ENCODE measurements at places on chromosomes 1 and 21.

DNA sequence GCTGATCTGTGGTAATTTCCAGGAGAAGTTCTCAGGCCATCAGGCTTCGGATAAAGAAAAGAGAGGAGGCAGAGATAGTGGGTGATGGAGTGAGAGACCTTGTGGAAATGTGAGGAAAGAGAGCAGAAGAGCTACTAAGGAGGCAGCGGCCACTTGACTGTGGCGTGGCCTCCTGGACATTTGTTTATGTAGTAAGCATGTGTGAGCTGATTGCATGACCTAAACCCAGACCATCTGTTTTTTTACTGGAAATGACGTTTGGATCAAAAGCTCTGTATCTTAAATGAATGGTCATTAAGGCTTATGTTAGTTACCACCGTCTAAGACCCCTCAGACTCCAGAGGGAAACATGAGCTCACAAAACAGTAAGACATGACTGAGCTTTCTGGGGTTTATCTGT is 13.6 kb downstream of the ATP1B1 start:
- no peak for DNase-seq

- no peak for DNase-seq
These were observed 4.4 kb upstream of the ACOT7 start for GRCh38 chr1:6397844-6398441.

GRCh38 chr1:212873518-212873917 is 15.4 kb downstream of the FLVCR1 start:
- DNase-seq, result no peak

GRCh38 chr1:30417701-30418046 is 305.7 kb downstream of the MATN1 start:
- no peak for DNase-seq

DNA sequence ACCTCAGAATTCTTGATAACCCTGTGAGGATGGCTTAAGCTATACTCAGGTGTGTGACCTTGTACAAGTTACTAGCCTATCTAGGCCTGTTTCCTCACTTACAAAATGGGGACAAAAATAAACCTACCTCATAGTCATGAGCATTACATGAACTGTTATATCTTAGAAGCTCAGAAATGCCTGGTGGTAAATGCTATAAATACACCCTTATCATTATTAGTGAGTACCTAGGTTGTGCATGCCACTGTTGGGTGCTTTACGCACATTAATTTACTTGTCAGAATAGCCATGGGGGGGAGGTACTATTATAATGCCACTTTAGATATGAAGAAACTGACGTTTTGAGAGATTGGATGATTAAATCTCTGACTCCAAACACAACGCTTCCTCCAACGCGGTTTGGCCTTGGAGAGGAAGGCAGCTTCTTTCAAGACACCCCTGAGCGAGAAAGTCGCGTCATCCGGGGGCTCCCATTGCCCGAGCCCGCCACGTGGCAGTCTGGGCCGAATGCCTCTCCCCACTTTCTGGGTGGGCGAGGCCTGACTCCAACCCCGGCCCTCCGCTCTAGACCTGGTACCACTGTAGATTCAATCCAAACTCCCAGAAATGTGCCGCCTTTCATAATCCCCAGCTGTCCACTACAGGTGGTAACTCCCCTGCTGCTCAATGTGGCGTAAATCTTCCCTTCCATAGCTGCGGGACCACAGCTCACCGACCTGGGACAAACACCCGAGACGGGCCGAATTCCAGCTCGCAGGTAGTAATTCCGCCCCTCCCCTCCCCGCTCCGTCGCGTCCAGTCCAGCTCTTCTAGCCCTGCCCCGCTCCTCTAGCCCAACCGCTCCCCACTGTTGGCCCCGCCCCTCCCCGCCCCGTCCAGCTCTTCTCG is 771 bp upstream of the RAD54L start:
- DNase-seq, result peak; percentile 14

DNA sequence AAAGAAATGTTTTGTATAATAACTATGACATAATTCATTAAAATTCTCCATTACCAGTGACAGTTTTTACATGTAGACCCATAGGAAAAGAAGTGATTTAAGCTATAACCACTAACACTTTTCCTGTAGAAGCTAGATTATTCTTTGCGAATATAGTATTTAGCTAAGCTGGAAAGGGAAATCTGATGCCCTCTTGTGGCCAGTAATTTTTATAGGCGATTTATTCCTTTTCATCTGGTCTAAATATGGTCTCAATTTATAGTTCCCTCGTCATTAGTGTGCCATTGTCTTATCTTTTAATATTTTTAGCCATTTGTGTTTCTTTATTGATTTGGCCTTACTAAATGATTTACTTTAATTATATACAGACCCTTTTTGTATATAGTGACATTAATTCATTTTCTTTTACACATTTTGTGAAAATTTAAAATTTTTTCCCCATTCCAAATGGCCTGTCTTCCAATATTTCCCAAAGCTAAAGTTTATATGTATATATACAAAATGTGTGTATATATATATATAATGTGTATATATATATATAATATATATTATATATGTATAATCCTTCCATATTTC is 26.7 kb downstream of the BTG3 start:
- DNase-seq, result peak; percentile 60

GRCh38 chr21:36059823-36060158 is 535 bp downstream of the SETD4 start:
- peak; percentile 49 for DNase-seq

- DNase-seq, result no peak
These were observed 4.2 kb downstream of the AKT3 start for GRCh38 chr1:243845888-243846287.

Data from LoVo (cell line).